ENCODE measurements at places on chromosomes 5 and 9.

DNA sequence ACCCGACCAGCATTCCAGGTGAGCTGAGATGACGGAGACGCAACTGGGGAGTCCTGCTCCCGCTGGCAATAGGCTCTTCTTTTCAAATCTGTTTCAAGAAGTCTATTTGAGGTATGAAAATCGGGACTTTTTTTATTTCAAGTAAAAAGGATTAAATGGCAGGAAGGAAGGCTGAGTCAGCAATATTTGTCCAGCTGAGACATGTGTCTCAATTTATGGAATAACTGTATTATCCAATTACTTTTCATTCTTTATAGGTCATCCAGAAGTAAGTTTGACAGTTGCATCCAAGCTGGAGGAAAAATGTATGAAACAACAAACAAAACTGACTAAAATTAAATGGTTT lies 221.1 kb downstream of the NR2F1-AS1 start:
- no peak for DNase-seq

DNA sequence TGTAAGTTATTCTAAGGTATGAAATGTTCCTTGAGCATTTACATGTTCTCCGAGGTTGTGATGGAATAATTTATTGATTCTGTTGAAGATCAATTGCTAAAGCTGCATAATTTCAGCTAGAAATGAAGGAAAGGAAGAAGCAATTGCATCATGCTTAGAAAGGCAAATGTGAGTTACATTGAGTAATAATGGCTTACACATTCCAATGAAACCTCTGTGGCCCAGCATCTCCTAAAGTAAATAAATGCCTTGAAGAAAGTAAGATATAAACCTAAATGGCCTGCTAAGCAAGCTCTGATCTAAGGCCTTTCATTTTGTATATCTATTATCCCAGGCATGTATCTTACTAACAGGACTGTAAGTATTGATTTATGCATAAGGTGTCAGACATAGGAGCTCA lies 677.3 kb upstream of the RGMB start:
- DNase-seq, result peak; percentile 68

DNA sequence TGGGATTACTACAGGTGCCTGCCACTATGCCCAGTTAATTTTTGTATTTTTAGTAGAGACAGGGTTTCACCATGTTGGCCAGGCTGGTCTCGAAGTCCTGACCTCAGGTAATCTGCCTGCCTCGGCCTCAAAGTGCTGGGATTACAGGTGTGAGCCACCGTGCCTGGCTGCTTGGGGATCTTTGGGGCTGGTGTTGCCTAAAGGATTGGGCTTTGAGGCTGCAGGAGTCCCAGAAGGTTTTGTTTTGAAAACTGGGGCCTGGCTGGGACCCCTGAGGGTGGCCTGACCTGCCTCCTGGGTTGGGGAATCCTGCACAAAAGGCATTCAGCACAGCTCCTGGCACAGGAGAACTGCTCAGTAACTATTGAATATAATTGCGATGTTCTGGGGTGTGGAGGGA lies 25.1 kb upstream of the SHB start:
- DNase-seq, result no peak

- DNase-seq, result no peak
These were observed 6.6 kb downstream of the TMEM171 start for GRCh38 chr5:73126957-73127356.

DNA sequence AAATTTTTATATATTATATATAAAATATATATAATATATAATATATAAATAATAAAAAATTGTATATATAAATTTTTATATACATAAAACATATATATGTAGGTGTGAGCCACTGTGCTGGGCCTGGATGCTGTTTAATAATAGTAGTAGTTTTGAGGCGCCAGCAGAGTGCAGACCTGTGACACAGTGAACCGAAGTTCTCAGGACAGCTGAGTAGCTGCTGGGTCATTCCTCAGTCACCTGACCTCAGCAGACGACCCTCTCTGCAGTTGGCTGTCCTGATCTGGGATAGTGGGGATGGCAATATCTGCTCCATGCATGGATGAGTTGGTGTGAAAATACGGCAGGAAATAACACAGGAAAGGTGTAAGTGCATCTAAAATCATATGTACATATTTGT lies 3.3 kb upstream of the SNX18 start:
- peak; percentile 39 for DNase-seq

DNA sequence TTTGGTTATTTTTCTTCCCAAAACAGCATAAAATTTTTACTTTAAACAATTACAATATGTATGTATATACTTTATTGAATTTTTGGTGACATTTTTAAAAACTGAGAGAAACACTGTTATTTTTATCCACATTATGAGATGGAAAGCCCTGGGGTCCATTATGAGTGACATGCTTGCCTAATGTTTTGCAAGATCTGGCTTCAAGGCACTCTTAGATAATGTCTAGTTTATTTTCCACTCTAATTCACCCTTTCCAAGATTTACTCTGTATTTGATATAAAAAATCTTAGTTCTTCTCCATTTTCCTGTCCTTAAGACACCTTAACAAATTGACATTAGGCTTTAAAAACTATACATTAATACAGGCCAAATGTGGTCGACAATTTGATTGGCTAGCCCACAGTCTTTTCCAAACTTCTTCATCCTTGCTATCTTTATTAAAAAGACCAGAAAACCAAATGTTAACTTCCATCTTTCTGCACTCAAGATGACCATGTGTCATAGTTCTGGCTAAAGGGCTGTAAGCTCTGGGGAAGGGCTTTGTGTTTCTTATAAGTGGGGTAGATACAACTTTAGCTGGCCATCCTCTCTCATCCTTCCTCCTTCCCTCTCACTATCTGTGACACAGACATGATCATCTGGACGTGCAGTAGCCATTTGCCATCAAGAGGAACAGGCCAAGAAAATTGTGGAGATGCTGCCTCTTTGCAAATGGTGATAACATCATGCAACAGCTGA lies 561.1 kb downstream of the PDE4D start:
- DNase-seq, result no peak

DNA sequence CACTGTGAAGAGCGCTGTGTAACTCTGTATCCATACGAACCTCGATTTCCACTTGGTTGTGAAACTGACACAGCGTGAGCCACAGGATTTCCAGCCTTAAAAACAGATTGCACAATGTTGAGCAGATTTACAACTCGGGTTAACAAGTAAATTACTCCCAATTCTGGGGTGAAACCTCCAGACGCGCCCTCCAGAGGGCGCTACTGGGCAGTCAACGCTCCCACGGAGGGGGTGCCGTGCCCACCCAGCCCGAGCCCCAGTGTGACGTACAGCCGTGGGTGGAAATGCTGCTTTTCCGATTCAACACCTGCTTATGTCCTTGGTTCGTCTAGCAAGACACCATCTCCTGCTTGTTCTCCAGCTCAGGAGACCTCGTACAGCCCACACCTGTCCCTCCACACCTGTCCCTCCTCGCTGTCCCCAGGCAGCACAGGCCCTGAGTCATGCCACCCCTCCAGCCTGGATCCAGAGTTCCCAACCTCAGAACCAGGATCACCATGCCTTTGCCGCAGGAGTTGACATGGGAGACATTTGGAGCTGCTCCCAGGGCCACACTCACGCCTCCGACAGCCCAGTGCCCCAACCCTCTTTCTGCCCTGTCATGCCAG lies 34.4 kb upstream of the SLC6A3 start:
- no peak for DNase-seq

- no peak for DNase-seq
These were observed 40.5 kb downstream of the DAB2IP start for GRCh38 chr9:121691890-121692289.

DNA sequence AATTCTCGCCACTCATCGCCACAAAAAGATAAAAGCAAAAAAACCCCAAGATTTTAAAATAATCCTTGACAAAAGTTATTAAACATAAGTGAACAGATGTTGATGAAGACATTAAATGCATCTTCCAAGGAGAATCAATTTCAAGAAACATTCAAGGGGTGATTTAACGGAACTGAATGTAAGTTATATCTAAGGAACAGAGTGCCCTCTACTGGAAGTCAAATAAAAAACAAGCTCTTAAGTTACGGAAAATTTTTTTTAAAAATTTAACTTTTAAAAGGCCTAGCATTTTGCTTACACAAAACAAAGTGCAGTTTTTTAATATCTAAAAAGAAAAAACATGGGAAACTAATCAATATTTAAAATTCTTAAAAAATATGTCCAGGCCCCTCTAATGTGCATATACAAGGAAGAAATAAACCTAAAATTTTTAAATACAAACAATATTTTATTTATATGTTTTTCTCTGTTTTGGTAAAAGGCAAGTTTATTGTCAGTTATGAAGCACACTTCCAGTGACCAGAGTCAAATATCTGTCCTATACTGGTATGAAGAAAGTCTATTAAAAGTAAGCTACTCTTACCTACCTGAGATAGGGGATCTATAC lies 28.0 kb downstream of the TEX10 start:
- DNase-seq, result peak; percentile 28

DNA sequence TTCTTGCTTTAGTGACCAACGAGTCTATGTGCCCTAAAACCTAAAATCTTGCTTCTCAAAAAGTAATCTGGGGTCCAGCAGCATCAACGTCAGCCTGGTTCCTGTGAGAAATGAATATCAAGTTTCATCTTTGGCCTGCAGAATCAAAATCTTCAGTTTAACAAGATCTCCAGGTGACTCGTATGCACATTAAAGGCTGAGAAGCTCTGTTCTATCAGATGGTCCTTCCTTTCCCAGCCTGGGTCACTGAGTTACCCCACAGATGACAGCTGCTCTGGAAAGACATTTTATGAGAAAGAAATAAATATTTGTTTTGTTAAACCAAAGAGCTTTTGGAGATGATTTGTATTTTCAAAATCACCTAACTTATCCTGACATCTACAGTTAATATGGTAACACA lies 75.8 kb downstream of the ADAMTSL1 start:
- DNase-seq, result no peak

DNA sequence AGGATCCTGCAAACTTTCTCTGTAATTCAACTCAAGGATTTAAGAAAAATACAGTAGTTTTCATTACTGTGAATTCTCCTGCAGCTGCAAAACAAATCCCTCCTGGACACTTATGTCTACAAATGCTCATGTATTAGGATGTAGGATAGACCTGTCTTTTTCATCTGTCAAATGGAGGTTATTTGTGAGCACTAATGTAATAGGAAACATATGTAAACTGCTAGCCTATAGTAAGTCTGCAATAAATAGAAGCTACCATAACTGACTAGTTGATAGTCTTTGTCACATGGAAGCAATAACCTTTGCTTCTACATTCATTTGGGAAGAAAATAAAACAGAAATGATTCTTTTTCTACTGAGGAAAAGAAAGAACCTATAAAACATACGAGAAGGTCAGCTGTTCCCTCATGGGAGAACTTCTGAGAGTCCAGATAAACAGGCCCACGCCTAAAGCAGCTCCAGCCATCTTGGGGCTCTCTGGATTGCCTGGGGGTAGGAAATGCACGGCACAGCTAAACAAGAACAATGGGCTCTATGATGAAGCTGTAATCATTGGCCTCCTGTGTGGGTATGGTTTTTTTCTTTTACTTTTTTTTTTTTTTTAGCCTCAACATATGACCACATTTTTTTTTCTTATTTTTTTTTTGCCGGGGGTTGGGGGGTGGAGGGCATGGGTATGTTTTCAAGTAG lies 6.2 kb downstream of the KCNV2 start:
- DNase-seq, result no peak

DNA sequence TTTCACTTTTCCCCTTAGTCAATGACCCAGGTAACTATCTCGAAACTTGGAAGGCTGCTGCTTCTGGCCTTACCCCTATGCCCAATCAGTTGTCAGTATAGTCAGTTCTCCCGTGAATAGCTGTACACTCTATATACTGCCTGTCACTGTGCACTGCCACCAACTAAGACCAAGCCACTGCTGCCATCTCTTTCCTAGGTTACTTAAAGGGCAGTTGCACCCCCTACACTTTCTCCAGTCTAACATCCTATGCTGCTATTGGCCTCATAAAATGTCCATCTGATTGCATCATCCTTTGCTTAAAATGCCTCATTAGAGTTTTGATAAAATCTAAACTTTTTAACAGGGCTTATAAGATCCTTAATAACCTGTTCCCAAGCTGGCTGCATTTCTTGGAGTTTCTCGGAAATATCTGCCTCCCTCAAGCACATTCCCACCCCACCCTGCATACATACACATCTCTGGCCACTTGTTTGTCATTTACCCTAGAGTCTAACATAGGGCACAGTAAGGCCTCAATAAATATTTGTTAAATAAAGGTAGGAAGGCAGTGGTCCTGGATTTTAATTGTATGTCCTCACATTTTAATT lies 32.8 kb upstream of the TNFAIP8 start:
- DNase-seq, result peak; percentile 22

DNA sequence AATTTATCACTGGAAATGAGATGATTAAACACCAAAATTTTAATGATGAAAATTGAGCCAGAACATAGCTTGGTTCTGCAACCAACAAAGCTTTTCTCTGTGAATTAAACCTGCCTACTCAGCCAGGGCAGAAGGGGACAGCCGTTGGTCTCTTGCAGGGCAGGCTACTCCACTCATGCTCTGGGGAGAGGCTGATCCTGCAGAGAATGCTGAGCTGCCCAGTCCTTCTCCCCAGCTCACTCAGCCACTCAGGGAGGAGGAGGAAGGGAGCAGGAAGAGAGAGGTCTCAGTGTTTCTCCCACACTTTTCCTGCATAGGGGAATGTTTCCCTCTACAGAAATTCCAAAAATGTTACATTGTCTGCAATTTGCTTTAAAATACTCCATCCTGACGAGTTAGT lies 40.4 kb upstream of the HMHB1 start:
- no peak for DNase-seq

DNA sequence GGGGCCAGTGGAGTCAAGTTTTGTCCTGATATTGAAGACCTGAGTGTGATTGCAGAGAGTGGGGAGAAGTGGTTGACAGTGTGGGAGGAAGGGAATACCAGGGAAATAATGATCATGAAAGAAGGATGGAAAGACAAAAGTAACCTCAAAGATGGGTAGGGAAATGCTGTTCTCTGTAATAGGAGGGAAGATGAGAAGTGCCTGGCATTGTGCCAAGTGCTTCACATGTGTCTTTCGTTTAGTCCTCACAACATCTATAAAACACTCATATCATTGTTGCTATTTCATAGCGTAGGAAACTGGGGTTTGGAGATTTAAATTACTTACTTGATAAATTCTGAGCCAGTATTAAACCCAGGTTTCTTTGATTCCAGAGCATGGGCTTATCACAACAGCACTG lies 472.3 kb downstream of the LRRC70 start:
- DNase-seq, result no peak

DNA sequence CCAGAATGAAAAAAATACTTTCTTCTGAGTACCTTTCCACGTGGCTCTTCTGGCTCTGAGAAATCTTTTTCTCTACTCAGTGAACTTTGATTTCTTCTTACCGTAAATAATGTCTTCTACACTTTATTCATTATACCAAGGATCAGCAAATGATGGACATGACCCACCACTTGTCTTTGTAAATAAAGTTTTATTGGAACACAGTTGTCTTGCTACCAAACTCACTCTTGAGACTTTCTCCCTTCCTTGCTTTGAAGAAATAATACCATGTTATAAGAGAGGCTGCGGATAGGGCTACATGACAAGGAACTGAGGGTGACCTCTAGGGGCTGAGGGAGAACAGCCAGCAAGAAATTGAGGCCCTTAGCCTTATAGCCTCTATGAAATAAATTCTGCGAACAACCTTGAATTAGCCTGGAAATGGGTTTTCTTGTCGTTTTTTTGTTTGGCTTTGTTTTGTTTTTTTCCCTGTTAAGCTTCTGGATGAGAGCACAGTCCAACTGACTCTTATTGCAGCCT lies 212.5 kb downstream of the COMMD10 start:
- DNase-seq, result no peak

GRCh38 chr5:73214306-73214705 lies 41.3 kb downstream of the TMEM174 start:
- DNase-seq, result no peak

- peak; percentile 62 for DNase-seq
These were observed at the start of gene WWC1 for GRCh38 chr5:168291342-168291963. WWC1 (plus strand) TSS chr5:168291645; CDS start chr5:168292153, 508 bp downstream.

Measured in EL (cell line).